ENCODE measurements at places on chromosomes 6 and 20. TPM values are rescaled to one million over a fixed set of nuclear protein-coding genes. Genes with fewer than 3 reads are reported as not detected.

DNA sequence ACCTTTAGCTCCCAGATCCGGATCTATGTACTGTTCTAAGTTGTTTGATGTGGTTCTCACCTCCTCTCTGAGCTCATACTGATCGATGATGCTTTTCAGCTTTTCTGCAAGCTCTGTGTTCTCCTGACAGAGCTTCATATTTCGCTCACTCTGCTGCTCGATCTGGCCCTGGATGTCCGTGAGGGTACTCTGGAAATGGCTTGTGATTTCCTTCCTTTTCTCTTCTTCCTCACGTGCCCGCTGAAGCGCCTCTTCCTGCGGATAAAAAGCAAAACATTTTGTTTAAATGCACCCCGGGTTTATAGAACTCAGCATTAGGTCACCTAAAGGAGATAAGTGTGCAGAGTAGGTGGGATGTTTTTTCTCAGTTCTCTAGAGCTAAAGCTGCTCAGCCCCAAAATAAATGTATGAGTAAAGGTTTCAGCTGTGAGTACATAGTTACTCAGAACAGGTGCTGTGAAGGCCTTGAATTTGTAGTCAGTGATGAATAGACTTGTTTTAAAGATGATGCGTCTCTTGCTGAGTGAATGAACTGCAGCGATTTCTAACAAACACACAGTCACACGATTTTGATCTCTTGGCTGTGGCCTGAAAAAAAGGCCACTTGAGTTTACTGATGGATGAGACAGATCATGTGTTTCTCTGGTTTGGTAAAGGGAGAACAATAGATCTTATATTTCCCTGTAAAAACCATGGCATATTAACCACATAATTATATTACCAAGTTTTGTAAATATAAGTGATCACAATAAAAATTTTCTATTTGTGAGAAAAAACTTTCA lies 29.1 kb downstream of the TXLNB start:
- no peak for DNase-seq
- no peaks in the 10 kb centered on the region for H3K36me3 ChIP-seq
- no peaks in the 10 kb centered on the region for H3K27me3 ChIP-seq
- no peak overlapping the region for H3K4me3 ChIP-seq
- peaks cover 2% of the 10 kb centered on the region for H3K4me1 ChIP-seq
- H3K27ac ChIP-seq: no peak overlapping the region

GRCh38 chr6:117078624-117079023 lies 186.7 kb upstream of the VGLL2 start:
- H3K27ac ChIP-seq: no peak overlapping the region
- no peaks in the 10 kb centered on the region for H3K4me1 ChIP-seq
- no peak overlapping the region for H3K4me3 ChIP-seq

- H3K4me1 ChIP-seq: 0 out of 2 replicates have a peak, but pooled peaks cover 2% of the 10 kb centered on the region
- DNase-seq: no peak
- no peak overlapping the region for H3K27ac ChIP-seq
- no peaks in the 10 kb centered on the region for H3K27me3 ChIP-seq
- no peak overlapping the region for H3K4me3 ChIP-seq
- H3K36me3 ChIP-seq: no peaks in the 10 kb centered on the region
Observed at GRCh38 chr20:17584689-17585088, 14.8 kb downstream of the DSTN start.

DNA sequence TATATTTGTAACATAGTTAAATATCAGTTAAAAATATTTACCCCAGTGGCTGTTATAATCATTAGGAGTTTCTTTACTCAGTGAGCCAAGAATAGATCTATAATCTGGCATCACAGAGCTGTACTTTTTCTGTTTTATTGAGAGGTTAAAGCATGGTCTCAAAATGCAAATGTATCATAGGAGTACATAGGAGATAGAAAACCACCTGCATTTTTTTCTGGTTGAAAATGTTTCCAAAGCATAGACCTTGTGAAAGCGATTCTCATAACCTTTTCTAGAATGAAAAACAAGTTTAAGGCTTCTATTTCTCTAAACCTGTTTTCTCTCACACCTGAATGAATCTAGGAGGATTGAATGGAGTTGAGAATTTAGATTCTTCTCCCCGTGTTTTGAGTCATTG lies 14.4 kb downstream of the KCNQ5 start:
- no peaks in the 10 kb centered on the region for H3K4me1 ChIP-seq
- no peak overlapping the region for H3K4me3 ChIP-seq
- no peak for DNase-seq
- no peak overlapping the region for H3K27ac ChIP-seq

DNA sequence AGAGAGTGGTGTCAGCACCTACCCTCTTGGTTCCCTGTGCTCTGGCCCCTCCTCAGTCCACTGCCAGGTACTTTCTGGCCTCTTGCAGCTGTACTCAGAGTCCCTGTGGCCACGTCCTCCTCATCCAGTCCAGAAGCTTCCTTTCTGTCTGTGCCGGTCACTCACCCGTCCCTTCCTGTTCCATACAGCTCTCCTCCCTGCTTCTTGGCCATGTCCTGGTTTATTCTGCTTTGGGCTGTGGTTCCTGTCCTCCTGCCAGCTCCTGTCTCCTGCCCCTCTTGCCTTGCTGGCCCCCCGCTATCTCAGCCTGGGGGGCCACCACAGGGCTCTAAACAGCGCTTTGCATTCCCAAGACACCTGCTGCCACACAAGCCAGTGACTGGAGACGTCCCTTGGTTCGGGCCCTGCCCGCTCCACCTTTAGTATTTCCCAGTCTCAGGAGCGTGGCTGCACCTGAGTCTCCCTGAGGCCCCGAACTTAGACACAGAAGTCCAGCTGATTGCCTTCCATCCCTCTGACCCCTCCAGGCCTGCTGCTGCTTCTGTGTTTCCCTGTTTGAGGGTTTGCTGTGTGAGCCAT lies 15.5 kb upstream of the RBM38 start:
- H3K4me1 ChIP-seq: no peaks in the 10 kb centered on the region
- H3K4me3 ChIP-seq: no peak overlapping the region
- peaks cover 16% of the 10 kb centered on the region for H3K36me3 ChIP-seq
- H3K27ac ChIP-seq: no peak overlapping the region
- DNase-seq: no peak

Gene FOXC1
- 0.13 TPM for total RNA-seq

Gene SYCP2
- 0.69 TPM for total RNA-seq

Gene SPATA2
- total RNA-seq: 11.9 TPM

Gene TREM1
- total RNA-seq: not detected

Measured in H1 (cell line).